ENCODE measurements at places on chromosomes 6 and 20. TPM values are rescaled to one million over a fixed set of nuclear protein-coding genes. Genes with fewer than 3 reads are reported as not detected.

GRCh38 chr20:32626859-32627636 lies 41.9 kb upstream of the NOL4L start:
- DNase-seq: no peak

TXLNB gene
- total RNA-seq: 8.0 TPM

DNA sequence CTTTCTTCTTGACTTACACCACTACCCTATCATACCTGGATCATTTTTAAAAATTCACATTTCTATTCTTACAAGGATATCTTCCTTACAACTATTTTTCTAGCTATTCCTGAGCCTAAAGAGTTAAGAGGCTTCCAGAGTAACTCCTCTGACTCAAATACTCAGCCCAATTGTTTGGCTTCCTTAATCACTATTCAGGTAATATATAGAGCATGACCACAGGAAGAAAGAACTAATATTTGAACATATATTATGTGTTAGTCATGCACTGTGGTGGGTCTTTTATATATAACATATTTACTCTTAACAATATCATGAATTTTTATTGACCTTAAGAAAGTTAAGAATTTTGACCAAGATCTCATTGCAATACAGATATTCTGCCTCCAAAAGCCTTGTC lies 42.0 kb upstream of the ID4 start:
- DNase-seq: no peak

TDRD6 gene
- total RNA-seq: 1.9 TPM

DNA sequence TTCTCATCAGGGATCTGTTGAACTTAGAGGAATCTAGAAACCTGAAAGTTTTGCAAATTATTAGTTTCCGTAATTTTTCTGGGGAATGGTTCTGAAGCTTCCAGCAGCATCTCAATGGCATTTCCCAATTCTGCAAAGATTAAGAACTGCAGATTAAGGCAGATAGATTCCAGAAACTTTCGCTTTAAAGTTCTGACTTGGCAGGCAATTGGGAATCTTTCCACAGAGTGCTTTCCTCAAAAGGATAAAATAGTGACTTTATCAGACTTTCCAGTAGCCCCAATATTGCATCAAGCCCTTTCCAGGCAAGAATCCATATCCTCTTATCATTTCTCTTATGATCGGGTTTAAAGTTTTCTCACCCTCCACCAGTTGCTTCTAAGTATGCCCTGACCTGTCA lies 261.1 kb downstream of the FNDC1 start:
- no peak for DNase-seq

POU5F1 gene
- 3.0 TPM for total RNA-seq

PACRG gene
- total RNA-seq: 5.6 TPM

GRCh38 chr20:63522981-63523611 lies 2.5 kb downstream of the PPDPF start:
- no peak for DNase-seq

Data from urinary bladder (tissue), 4 donors.